NCI-H226 (cell line): ENCODE measurements at places on chromosomes 3 and 15.

DNA sequence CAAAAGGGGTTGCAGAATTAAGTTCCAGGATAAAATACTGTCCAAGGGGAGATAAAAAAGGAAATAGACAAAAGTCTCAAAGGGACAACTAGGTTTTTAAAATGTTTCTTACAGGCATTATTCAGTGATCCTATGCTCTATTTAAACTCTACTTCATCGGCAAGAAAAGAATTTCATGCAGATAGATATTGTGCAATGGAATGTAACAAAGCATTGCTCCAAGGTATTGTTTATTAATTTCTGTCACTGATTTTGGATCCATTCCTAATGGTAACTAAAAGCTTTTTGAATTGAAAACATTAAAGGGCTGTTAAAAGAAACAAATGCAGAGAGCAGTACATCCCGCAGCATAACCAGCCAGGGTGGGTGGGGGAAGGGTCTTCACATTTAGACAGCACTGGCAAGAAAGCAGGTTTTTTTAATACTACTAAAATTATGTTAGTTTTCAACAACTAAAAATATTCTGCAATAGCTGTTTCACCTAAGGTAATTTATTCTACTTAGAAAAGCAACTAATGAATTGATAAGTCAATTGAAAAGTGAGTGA is 82.9 kb downstream of the THBS1 start:
- no peak for DNase-seq

DNA sequence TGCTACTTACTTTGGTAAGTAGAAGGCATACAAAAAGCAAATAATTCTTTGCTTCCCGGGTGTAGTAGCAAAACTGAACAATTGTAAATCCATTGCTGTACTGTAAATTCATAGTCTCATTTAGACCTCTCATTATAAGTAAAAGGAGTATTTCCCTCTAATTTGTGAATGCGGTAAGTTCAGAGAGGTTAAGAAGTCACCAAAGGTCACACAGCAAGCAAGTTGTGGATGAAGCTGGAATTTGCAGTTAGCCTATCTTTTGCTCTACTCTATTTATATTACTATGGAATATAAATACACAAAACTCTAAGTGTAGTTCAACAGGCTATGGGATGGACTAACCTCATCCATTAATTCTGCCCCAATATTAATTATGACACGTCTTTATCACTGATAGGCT is 508.3 kb downstream of the MCTP2 start:
- DNase-seq: no peak

GRCh38 chr15:71743861-71744382 is 66.4 kb upstream of the NR2E3 start:
- peak; percentile 21 for DNase-seq

DNA sequence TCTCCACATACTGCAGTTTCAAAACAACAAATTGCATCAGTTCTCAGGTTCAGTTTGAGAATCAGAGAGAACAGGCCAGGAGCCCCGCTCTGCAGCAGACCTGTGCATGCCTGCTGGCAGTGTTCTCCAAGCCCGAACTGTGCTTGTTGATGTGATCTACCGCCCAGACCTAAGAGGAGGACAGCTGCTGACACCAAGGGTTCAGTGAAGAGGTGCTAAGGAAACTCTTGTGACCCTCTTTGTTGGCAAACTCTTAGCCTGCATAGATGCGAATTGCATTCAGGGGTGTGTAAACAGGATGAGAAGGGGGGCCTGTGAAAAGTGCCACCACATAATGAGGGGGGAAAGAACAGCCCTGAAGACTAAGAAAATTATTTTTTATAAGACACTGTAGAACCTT is 89.8 kb downstream of the PDE8A start:
- no peak for DNase-seq

DNA sequence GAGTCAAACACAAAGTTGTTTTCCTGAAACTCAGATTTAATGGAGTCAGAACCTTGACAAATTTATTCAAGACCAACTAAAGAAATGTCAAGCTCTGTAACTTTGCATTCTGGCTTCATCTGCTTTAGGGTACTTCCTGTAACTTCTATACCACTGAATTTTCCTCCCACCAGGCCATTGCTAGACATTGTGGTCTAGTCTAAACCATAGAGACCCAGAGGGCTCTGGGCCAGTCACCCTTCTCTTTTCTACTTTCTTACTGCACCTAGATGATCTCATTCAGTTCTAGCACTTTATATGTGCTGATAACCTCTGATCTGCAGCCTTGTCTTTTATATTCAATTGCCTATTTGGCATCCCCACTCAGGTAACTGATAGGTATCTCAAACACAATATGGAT is 2.8 kb upstream of the OR5K1 start:
- no peak for DNase-seq

DNA sequence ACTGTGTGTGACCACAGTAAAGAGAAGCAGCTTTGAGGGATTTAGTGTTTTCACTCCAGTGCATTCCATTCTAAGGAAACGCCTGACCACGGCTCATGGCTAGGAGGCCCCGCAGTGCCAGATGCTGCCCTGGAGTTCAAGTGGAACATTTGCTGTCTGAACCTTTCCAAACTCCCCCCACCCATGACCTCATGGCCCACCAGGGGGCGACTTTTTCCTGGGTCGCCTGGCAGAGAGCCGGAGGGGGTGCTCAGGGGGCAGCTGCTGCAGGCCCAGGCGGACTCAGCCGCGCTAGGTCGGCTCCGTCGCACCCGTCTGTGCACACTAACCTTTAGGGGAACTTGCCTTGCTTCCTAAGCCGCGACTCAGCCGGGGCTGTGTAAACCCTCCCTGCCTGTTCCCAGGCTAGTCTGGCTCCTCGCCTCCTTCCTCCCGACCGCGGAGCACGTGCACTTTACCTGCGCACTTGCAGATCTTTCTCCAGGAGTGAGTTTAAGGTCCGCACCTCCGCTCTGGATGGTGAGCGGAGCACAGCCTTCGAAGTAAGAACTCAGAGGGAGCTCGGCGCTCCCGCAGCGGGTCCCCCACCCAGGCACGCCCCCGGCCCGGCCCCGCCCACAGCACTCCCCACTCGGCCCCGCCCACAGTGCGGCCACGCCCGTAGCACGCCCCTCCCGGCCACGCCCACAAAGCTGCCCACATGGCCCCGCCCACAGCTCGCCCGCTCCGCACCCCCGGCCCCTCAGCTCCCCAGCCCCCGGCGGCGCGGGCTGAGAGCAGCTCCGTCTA is at the start of gene OCA2:
Gene OCA2, minus strand, starts transcription at position 550 of the 789 bp plus-strand sequence. CDS start 17,441 bp downstream, outside the sequence.
- DNase-seq: no peak

GRCh38 chr3:57100046-57100695 is 39.7 kb downstream of the SPATA12 start:
- peak; percentile 46 for DNase-seq

DNA sequence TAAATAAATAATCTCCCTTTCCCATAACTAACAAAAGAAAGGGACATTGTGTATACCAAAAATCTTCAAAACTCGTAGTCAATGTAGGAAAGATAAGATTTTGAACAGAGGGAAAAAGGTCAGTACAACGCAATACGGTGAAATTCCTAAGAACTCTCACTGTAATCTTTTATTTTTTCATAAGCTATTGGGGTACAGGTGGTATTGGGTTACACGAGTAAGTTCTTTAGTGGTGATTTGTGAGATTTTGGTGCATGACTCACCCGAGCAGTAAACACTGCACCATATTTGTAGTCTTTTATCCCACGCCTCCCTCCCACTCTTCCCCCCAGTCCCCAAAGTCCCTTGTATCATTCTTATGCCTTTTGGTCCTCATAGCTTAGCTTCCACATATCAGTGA is 718.0 kb downstream of the TBL1XR1 start:
- DNase-seq: no peak

DNA sequence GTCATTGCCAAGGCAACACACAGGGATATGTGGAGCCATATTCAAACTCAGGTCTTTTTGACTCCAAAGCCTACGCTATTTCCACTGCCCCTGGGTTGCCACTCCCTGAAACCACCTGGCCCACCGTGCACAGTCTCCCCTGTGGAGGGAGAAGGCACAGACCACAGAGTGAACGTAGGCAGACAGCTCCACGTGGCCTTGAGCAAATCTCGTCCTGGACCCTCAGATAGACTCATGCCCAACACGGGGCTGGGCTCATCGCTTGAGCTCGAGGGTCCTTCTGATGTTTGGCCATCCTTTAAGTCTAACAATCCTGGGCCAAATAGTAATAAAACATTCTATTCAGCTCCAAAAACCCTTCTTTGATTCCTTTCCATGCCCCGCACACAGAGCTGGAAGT is 72.0 kb downstream of the CPN2 start:
- DNase-seq: no peak

- no peak for DNase-seq
Observed at GRCh38 chr15:68440136-68440535, 8.2 kb upstream of the ITGA11 start.

- DNase-seq: peak; percentile 67
Observed at GRCh38 chr3:23113455-23114171, 89.5 kb upstream of the UBE2E2 start.

- DNase-seq: peak; percentile 87
Observed at GRCh38 chr3:160399125-160400029, at the start of the genes IFT80 and SMC4. Gene IFT80 (minus strand): TSS chr3:160399225. CDS start chr3:160384600, 14,625 bp downstream. Gene SMC4 (plus strand): TSS chr3:160399650. CDS start chr3:160400827, 1,177 bp downstream.

GRCh38 chr3:159941038-159942000 is 47.3 kb upstream of the IL12A start:
- no peak for DNase-seq

DNA sequence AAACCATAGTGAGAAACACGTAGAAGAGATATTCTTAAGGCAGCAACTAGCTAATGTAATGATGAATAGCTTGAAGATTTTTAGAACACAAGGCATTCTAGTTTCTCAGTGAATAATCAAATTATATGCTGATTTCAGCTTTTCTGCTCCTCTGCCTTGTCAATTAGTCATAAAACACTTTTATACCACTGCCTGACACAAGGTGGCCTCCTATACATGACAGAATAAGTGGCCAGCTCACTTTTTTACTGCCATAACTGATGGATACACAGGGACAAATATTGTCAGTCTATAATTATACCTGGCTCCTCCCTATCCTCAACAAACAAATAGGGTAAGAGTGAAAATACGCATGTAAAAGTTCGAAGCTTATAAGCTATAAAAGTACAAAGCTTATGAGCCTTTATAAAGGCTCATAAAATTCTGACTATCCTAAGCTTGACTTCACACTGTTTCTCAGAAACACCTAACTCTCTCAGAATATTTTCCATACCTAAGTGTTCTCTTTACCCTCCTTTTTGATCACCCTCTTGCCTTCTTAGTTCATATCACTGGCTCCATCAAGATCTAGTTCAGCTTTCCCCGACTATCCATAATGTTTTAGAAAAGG is 81.6 kb downstream of the HERC1 start:
- peak; percentile 40 for DNase-seq

DNA sequence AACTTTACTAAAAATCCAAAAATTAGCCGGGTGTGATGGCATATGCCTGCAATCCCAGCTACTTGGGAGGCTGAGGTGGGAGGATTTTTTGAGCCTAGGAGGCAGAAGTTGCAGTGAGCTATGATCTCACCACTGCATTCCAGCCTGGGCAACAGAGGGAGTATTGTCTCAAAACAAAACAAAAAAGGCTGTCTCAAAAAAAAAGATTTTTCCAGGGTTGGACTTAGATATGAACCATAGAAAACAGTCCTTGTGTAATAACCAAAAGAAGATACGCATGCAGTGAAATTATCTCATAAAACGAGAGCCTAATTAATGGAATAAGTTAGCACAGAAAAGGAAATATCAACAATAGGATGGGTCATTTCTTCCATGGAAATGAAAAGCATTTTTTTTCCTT is 320.4 kb upstream of the RASGRP1 start:
- DNase-seq: peak; percentile 65

GRCh38 chr15:24752354-24752753 is 76.8 kb downstream of the NPAP1 start:
- no peak for DNase-seq

DNA sequence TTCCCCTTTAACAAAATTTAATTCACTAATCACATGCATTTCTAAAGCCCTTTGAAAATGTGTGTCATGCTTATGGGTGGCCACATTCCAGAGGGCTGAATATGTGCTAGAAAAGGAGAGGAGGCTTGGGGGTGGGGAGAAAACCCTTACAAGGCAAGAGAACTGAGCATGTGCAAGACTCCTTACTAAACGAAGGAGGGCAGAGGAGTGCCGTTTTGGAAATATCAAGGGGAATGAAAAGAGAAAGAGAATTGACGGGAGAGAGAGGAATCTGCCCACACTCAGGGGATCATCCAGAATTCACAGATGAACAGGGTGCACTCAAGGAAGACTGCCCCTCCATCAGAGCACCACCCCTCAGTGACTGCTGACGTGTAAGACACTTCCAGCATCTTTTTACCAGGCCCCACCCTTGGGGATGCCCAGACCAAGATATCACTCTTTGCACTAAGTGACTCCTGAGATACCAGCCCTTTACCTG is 37.9 kb upstream of the TSC22D2 start:
- peak; percentile 97 for DNase-seq

GRCh38 chr15:88622605-88622975 is 1.4 kb downstream of the AEN start:
- no peak for DNase-seq

DNA sequence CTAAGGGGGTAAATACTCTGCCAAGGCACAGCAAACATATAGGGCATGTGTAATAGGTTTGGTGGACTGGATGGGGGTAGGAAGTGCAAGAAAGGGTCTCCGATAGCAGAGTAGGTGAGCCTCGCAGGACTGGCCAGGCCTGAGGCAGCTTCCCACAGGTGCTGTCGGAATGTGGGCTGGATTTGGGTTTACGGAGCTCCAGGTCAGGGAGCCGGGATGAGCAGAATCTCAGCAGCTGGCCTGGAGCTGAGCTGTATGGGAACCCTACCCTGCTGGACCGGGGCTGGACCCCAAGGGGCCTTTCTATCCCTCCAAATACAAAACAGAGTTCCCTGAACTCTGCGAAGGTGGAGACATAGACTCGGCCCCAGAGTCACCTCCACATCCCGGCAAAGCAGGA is 15.0 kb downstream of the KLF15 start:
- no peak for DNase-seq

DNA sequence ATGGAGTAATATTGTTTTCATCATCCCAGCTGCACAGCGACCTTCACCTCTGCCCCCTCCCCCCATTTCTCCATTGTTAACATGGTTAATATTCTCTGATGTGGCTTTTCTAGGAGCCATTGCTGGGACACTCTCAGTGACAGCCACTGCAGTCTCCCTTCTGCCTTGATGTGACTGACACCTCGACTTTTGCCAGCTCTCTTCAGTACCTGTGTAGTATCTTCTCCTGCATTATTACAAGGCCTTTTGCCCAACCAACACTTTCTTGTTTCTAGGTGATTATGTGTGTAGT is 179.8 kb downstream of the CLSTN2 start:
- DNase-seq: no peak

- no peak for DNase-seq
Observed at GRCh38 chr15:70588613-70589012, 174.7 kb downstream of the UACA start.

- DNase-seq: peak; percentile 23
Observed at GRCh38 chr15:74653426-74654102, 37.9 kb downstream of the CLK3 start.

- peak; percentile 48 for DNase-seq
Observed at GRCh38 chr3:170220871-170221270, 1.4 kb upstream of the PRKCI start.
